Substantia nigra (tissue), 51 donors: ENCODE measurements at places on chromosomes 12 and 14.

DNA sequence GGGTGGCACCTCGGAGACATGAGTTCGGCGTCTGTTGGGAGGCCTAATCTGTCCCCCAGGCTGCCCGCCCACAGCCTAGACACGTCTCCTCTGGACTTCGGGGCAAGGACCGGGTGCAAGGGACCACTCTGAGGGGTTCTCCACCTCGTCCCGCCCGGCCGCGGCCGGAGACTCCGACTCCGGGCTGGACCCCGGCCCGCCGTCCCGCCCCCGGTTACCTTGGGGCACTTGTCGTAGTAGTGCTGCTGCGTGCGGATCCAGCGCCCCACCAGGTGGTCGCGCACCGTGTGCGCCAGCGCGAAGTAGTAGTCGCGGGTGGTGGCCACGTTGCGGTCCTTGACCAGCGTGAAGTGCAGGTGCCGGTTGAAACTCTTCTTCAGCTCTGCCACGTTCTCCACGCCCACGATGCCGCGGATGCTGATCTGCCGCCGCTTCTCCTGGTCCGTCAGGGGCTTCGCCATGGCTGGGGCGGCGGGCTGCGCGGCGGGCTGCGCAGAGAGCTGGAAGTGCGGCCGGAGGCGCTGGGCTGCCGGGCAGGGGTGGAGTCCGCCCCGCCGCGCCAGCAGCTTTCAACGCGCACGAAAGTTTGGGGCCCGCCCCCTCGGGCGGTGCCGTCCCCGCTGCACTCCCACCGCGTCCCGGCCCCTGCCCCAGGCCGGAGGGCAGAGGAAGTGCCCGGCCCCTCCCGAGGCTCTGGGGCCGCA, at the start of gene PYGL:
Gene PYGL (minus strand): TSS at position 541 of the 704 bp plus-strand sequence. CDS start 80 bp downstream, at position 461.
- no peak for DNase-seq

DNA sequence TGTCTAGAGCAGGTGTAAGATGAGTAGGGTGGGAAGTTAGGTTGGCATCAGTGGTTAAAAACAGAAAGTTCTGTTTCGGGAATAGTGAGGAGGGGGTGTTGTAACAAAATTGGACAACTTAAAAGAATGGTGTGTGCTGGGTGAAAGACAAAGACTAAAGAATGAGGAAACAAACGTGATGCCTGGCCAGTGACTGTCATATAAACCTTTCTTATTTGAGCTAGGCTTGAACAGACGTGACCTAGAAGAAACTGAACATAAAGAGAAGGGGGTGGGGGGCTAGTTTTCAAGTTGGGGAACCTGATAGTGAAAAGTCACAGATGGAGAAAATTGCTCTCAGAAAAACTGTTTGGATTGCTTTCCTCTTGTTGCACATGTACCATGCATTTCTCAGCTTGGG, 39.6 kb downstream of the RAD52 start:
- no peak for DNase-seq

DNA sequence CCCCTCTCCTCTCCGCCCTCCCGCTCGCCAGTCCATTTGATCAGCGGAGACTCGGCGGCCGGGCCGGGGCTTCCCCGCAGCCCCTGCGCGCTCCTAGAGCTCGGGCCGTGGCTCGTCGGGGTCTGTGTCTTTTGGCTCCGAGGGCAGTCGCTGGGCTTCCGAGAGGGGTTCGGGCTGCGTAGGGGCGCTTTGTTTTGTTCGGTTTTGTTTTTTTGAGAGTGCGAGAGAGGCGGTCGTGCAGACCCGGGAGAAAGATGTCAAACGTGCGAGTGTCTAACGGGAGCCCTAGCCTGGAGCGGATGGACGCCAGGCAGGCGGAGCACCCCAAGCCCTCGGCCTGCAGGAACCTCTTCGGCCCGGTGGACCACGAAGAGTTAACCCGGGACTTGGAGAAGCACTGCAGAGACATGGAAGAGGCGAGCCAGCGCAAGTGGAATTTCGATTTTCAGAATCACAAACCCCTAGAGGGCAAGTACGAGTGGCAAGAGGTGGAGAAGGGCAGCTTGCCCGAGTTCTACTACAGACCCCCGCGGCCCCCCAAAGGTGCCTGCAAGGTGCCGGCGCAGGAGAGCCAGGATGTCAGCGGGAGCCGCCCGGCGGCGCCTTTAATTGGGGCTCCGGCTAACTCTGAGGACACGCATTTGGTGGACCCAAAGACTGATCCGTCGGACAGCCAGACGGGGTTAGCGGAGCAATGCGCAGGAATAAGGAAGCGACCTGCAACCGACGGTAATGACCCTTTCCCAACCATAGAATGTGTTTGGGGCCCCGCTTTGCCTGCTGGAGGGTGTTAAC, 615 bp downstream of the CDKN1B start:
- no peak for DNase-seq

- DNase-seq: no peak
Observed at GRCh38 chr12:77299910-77300669, 234.7 kb upstream of the E2F7 start.

DNA sequence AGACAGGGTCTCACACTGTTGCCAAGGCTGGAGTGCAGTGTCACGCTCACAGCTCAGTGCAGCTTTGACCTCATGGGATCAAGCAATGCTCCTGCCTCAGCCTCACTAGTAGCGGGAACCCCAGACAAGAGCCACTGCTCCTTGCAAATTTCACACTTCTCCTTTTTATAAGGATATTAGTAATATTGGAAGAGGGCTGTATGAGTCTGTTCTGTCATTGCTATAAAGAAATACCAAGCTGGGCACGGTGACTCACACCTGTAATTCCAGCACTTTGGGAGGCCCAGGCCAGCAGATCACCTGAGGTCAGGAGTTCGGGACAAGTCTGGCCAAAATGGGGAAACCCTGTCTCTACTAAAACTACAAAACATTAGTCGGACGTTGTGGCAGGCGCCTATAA, 12.9 kb upstream of the ORAI1 start:
- no peak for DNase-seq

GRCh38 chr14:59013672-59014298, 174.7 kb upstream of the DAAM1 start:
- no peak for DNase-seq

DNA sequence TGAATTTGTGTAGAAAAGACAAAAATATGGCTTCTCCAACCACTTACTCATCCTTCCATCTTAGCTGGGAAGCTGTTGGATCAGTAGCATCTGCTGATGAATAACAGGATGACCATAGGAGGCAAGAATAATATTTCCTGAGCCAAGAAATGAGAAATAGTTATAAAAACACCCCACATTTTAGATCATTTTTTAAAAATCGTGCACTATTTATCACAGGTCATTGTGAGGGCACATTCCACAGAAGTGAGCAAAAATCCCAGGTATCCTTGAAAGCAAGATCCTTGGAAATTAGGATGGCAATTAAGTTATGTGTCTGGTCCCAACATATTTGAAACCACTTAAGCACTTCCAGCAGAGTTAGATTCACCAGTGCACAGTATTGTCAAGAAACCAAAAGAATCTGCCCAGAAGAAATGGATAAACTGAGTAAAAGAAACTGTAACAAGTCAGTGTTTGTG, 8.4 kb downstream of the FAR2 start:
- no peak for DNase-seq

- DNase-seq: no peak
Observed at GRCh38 chr12:95060951-95061350, 12.5 kb downstream of the NR2C1 start.

- no peak for DNase-seq
Observed at GRCh38 chr12:46267825-46268582, 839 bp downstream of the SLC38A1 start.

DNA sequence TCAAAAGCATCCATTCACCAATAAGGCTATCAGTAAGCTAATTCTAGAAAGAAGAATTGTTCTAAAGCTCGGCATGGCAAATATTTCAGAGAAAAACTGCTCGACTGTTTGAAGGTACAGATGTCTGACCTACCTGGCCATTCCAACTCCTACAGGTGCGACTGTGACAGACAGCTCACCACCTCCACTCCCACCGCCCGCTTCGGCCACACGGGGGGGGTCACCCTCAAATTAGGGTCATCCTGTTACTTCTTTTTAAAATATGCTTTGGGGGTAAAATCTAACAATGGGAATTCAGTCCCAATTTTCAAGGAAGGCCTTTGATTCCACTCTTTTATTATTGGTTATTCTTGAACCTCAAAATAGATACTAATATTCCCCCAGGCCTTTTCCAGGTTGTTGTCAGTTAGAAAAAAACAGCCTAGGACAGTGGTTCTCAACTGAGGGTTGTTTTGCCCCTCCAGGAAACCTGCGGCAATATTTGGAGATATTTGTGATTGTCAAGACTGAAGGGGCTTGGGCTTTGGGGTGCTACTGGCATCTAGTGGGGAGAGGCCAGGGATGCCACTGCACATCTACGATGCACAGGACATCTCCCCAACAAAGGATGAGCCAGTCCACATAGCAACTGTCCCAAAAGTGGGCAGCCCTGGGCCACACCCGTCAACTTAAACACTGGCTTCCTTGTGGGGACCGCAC, 81.2 kb downstream of the BCL11B start:
- DNase-seq: no peak

DNA sequence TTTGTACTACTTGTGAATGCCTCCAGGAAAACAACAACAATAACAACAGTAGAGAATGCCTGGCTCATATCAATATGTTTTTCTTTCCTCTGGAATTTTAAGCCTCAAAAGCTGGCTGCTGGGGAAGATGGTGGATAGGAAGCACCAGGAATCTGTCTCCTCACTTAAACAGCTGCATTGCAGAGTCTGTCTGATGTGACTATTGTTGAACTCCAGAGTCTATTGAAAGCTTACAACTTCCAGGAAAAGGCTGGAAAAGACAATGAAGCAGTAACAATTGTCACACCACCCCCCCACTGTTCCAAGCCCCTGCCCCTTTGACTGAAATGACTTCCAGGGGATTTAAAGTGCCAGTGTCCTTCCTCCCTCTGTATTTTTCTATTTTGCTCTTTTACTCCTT, 309.7 kb downstream of the BMP4 start:
- no peak for DNase-seq

DNA sequence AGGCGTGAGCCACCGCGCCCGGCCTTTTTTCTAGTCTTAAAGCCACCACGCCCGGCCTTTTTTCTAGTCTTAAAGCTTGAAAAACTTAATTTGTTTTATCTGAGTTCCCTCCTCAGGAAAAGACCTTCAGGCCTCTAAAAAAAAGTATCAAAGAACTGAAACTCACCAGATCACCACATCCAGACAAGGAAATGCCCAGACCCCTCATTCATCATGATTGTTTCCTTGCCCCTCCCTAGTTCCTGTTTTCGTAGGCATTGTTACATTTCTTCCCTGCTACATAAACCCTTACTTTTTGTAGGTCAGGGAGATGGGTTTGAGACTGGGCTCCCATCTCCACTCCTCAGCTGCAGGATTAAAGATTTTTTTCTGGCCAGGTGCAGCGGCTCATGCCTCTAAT, 21.1 kb upstream of the VWF start:
- no peak for DNase-seq

GRCh38 chr12:32240162-32240561, 133.5 kb downstream of the BICD1 start:
- DNase-seq: no peak

GRCh38 chr12:56338308-56339157, at the start of gene IL23A:
Gene IL23A, plus strand, starts transcription at chr12:56338884. Its CDS starts 161 bp downstream, at chr12:56339045.
- DNase-seq: no peak

DNA sequence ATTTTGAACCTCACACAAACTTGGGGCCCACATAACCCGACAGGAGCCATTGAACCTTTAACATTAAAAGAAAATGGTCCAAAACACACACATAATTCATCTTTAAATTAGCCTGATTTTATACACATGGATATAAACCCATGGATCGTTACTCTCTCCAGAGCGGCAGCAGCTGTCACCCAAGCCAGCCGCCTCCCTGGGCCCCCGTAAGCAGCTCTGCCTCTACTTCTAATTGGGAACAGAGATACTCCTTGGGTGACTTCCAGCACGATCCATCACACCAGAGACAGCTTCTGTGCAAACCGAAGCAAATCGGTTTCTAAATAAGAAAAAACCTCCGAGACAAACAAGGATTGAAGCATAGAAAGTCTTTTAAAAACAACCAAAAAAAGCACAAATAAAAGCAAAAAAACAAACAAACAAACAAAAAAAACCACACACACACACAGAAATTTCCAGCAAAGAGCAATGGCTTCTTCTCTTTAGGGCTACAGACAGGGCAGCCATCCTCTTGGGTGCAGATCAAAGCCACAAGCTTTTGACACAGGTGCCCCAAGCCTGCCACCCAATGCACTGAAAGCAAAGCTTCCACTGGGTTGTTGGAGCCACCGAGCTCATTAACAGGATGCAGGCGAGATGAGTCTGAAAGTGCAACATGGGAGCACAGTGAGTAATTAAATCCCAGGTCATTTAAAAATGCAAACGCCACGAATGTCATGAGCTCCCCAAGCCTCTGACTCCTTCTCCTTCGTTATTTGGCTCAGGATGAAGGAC, 156.9 kb downstream of the DPF3 start:
- no peak for DNase-seq

GRCh38 chr14:36268121-36268520, 52.3 kb downstream of the MBIP start:
- no peak for DNase-seq

- DNase-seq: no peak
Observed at GRCh38 chr12:46449856-46450255, 77.3 kb upstream of the SLC38A2 start.

- DNase-seq: no peak
Observed at GRCh38 chr14:81295958-81296923, 75.5 kb upstream of the GTF2A1 start.
